Gastroesophageal sphincter (tissue), 4 donors: ENCODE measurements at places on chromosomes 3 and 15. TPM values are rescaled to one million over a fixed set of nuclear protein-coding genes. Genes with fewer than 3 reads are reported as not detected.
A peak's percentile ranks its signal among the peaks of the same experiment; 100 is the strongest.

DNA sequence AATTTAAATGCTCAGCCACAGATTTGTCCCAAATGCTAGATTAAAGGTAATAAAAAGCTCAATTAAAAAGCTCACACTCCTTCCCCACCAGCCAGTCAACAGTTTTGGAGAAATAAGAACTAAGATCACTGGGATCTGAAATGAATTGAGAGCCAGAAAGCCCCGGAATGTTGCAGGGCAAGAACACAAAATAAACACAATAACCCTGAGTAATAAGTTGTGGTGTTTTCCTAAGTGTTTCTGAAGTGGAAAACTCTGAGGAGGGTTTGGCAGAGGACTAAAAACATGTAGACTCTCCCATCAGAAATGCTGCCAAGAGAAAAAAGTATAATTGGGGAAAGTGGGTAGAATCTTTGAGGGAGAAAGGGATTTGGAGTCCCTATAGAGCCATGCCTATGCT is 127.8 kb downstream of the ABI3BP start:
- ATAC-seq = no peak

DNA sequence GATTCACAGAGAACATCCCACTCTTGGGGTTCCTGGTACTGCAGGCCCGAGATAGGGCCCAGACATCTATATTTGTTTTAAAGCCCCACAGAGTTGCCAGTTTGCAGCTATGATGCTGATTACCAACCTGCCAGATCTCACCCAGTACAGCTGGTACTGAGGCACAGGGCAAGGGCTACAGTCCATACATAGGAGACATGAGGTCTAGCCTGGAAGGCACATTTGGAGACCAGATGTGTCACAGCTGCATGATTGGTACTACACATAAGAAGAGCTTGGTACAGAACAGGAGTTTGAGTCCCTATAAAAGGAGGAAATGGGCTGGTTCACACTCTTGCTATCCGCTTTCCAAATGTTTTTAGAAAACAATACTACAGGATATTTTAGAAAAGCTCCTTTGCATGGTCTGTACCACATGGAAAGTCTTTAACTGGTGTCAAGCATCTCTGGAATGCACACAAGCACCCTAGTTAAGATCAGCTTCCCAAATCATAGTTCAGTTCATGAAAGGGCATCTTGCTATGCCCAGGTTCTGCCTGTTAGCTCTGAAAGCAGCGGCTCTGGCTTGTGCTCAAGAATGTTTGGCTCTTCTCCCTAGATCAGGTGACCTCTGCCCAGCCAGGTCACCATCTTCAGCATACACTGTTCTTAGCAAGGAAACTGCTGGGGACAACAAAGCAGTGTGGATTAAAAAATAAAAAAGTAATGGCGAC is 20.6 kb downstream of the MTMR14 start:
- ATAC-seq = peak; percentile 22

DNA sequence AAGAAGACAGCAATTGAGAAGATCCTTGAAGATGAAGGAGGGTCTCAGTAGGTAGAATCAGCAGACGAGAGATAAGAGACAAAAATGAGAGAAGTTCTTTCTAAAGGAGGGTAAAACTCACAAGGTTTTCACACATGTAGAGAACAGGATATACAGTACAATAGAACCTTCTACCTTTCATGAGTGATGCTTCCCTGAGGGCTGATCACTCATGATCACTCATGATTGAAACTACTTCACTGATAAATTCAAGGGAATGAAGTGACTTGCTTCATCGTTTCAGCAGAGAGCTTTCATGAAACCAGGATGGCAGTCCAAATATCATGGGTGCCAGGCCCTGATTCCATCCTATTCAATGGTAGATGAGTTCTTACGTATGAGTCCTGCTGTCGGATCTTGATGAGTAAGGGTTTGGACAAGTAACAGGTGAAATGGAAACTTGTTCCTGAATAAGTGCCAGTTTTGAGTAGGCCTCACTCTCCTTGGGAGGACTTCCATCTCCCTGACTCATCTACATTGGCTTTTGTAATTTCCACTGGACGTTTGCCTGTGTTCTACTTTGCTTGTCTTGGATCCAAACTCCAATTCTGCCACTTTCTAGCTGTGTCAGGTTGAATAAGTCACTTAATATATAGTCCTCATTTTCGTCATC is 9.6 kb upstream of the CLDN16 start:
- peak; percentile 43 for ATAC-seq

- no peak for ATAC-seq
These were observed 2.0 kb upstream of the SOX2 start for GRCh38 chr3:181709537-181710279.

Gene FGF7
- total RNA-seq = 106 TPM
